ENCODE measurements at places on chromosomes 7 and 10.

DNA sequence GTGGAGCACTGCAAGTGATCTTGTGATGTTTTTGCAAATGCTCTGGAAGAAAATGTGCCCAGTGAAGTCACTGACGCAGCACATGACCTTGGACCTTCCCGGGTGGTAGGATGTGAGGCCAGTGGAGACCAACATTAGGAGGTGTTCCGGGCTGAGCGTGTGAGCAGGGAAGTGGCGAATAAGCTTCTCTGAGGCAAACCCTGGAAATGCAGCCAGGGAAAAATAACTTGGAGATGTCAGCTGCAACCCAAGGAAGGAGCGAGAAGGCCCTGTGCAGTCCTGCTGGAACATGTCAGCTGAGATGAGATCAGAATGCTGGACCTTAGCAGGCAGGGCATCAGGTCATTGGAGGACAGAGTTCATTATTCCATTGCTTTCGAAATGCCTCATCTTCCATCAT, 18.6 kb upstream of the SDK1 start:
- no peak for DNase-seq

DNA sequence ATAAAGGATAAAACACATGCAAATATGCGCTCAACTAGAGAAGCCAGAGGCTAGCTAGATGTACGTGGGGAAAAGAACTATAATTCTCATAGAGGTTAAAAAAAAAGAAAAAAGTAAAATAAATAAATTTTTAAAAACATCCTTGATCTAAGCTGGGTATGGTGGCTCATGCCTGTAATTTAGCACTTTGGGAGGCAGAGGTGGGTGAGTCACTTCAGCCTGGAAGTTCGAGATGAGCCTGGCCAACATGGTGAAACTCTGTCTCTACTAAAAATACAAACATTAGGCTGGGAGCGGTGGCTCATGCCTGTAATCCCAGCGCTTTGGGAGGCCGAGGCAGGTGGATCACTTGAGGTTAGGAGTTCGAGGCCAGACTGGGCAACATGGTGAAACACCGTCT, 18.6 kb upstream of the HSPA12A start:
- no peak for DNase-seq

- peak; percentile 99 for DNase-seq
These were observed at the start of gene PPA1 for GRCh38 chr10:70233109-70233938. Gene PPA1, minus strand, starts transcription at chr10:70233429. Its CDS starts 102 bp downstream, at chr10:70233327.

- DNase-seq, result no peak
These were observed 16.9 kb upstream of the GGCT start for GRCh38 chr7:30521532-30521931.

DNA sequence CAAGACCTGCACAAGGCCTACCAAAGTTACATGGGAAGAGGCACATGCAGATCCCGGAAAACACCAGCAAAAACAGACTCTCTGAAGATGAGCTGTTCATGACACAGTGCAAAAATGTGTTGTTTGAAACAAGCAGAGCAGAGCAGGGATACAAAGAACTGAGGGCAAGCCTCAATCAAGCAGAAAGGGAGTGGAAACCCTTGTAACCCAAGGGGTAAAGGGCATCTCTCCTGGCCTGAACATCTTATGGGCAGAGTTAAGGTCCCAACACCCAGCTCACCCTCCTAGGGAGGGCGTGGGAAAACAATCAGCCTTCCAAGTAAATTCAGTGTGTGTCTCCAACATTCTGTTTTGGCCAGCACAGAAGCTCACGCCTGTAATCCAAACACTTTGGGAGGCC, 10.5 kb downstream of the PSPH start:
- DNase-seq, result no peak

- DNase-seq, result peak; percentile 87
These were observed 175.1 kb downstream of the SEPTIN7 start for GRCh38 chr7:35975851-35976454.

GRCh38 chr10:108184114-108184513, 1019.6 kb upstream of the SORCS1 start:
- no peak for DNase-seq
